RPMI7951 (cell line): ENCODE measurements at places on chromosomes 1 and 21. TPM values are rescaled to one million over a fixed set of nuclear protein-coding genes. Genes with fewer than 3 reads are reported as not detected.

ADCY10 gene
- total RNA-seq: under 0.01 and 0.20 TPM in 2 replicates

- peak; percentile 9 for DNase-seq
These were observed 49.8 kb upstream of the MROH9 start for GRCh38 chr1:170885551-170885950.

FCAMR gene
- total RNA-seq: not detected in 2 replicates

PHTF1 gene
- 35.3 and 38.1 TPM in 2 replicates for total RNA-seq

DNA sequence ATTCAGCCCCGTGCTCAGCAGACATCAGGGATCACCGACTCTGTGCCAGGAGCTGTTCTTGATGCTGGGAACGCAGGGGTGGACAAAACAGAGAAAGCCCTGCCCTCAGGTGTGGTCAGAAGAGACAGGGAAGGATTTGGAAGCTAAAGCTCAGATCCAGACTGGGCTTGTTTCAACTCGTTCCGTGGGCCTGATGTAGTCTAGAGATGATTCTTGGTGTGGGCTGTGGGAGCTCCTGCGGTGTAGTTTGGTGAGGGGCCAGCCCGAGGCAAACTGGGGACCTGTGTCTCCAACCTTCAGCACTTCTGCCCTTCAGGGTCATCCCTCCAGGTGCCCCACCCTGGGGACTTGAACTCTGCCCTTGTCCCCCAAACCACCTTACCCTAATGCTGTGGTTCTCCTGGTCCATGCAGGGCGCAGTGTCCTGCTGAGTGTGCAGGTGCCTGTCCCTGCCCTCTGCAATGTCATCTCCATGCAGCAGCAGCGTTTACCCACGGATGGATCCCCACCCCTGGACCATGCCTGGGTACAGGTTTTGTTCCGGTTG lies 17.3 kb upstream of the ABCG1 start:
- DNase-seq: no peak

IL20 gene
- not detected in 2 replicates for total RNA-seq

DNA sequence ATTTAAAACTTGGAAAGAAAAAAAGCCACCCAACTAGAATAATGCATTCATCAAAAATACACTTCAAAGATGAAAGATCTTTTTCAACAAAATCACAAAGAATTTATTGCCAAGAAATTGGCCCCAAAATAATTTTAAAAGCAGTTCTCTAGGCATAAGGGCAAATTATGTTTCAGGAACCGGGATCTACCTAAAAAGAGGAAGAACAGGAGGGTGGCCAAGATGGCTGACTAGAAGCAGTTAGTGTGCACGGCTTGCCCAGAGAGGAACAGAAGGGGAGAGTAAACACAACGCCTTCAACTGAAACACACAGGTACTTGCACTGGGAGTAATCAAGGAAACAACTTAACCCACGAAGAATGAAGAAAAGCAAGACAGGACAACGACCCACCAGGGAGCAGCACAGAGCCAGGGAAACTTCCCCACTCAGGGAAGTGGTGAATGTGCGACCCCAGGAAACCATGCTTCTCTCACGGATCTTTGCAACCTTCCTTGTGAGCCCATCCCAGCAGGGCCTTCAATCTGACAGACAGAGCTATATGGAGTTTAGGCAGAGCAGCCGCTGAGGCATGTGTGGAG lies 46.1 kb downstream of the ACKR1 start:
- DNase-seq: no peak

KANK4 gene
- 0.36 TPM in 1 of 2 replicates, not detected in the other for total RNA-seq

PLA2G5 gene
- not detected in 2 replicates for total RNA-seq

DNA sequence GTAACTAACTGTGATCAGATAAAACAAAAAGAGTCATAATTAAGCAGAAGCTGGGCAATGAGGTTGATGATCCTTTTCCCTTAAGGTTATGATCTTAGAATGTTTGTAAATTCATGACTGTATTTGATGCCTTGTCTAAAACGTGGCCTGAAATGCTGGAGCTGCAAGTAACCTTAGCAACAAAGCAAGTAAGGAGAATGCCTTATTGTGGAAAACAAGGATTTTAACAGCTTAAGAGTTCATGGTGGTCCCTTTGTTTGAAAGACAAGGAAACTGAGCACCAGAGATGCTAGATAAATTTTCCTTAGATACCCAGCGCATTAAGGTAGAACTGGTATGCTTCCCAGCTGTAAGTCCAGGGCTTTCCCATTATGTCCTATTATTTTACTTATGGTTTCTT lies 25.7 kb upstream of the XPR1 start:
- no peak for DNase-seq

SPRR2G gene
- total RNA-seq: not detected in 2 replicates

DNA sequence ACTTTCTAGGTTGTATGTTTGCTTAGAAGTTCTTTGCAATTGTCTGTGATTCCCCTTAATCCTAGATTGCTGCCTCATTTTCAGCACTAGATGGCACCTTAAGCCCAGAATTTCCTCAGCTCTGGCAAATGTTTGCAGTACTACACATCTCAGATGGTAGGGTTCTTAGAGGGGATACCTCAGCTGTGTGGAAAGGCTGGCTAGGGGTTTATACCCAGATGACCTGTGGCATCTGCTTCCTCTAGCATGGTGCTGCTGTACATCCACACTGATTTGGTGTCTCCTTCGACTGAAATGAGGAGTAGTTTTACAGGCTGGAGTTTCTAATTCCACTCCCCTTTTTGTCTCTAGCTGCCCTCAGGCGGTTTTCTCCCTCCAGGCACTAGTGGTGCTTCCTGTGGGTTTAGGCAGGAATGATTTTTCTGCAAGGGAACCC lies 23.5 kb downstream of the ASB17 start:
- DNase-seq: peak; percentile 70

VHLL gene
- total RNA-seq: not detected in 2 replicates

RUNX3 gene
- 9.5 and 10.4 TPM in 2 replicates for total RNA-seq

KIF2C gene
- total RNA-seq: 127 and 130 TPM in 2 replicates

CSF3R gene
- total RNA-seq: not detected in 2 replicates

ERICH3 gene
- total RNA-seq: 0.68 and 0.72 TPM in 2 replicates

LRP8 gene
- 35.4 and 39.2 TPM in 2 replicates for total RNA-seq

- no peak for DNase-seq
These were observed 357.1 kb downstream of the OMA1 start for GRCh38 chr1:58189453-58189852.

- peak; percentile 7 for DNase-seq
These were observed 1.4 kb downstream of the DESI2 start for GRCh38 chr1:244654108-244655038.

GRCh38 chr21:45056917-45057560 lies 17.3 kb upstream of the ADARB1 start:
- no peak for DNase-seq

GRCh38 chr1:110490791-110491451 lies 28.1 kb downstream of the KCNA10 start:
- no peak for DNase-seq
